ENCODE measurements at places on chromosomes 1 and 21.

GRCh38 chr1:203149188-203149840 lies 21.8 kb downstream of the ADORA1 start:
- DNase-seq: no peak

GRCh38 chr1:231252336-231252735 lies 11.3 kb downstream of the GNPAT start:
- no peak for DNase-seq

DNA sequence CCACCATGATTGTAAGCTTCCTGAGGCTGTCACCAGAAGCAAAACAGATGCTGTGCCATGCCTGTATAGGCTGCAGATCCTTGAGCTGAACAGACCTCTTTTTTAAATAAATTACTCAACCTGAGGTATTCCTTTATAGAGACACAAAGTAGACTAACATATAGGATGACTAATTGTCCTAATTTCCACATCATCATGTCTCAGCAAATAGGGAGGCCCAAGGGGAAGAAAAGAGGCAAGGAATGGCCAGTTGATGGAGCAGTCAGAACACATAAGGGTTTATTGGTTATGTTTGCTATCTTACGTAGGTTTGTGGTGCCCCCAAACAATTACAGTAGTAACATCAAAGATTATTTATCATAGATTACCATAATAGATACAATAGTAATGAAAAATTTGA lies 126.2 kb downstream of the RASAL2 start:
- no peak for DNase-seq

- no peak for DNase-seq
These were observed 25.6 kb downstream of the CCDC190 start for GRCh38 chr1:162835157-162835899.

DNA sequence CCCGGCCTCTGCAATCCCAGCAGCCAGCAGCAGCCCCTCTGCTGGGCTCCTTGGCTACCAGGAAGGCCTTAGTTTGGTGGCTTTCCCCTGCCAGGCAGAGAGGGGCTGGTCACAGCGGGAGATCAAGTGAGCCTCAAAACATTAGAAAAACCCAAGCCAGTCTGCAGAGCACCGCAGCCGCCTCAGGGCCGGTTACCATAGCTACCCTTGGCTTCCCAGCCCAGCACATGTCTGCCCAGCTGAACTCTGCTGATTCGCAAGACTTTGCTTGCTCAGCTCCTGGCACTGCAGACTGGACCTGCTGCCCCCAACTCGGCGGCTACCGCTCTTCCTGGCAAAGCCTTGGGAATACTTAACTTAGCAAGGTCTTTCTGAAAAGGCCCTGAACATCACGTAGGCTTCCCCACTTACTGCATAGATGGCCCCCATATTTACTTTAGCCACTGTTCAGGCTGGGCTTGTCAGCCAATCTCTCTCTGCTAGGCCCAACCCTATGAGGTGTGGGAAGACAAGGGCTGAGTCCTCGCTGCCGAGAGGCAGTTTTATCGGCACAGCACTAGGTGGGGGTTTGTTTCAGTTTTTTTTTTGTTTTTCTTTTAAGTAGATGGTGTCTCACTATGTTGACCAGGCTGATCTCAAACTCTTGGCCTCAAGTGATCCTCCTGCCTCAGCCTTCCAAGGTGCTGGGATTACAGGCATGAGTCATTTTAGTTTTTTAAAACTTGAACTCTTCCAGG lies 28.6 kb upstream of the PLEKHG5 start:
- no peak for DNase-seq

GRCh38 chr1:50427086-50427817 lies 4.0 kb upstream of the DMRTA2 start:
- DNase-seq: peak; percentile 6

DNA sequence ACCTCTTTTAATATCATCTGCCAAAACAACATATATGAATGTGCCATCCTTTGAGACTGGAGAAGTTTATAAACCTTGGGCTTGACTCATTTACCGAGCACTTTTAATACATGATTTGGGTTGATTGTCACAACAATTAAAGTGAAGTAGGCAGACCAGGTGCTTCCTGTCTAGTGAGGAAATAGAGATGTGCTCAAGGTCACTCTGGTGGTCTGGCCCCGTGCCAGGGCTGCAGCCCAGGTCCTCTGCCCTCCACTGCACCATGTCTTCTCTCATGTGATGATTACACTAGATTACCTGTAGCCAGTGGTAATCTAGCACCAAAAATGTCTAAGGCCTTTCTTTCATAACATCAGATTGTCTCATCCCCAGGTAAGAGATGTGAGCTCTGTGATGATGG lies 61.8 kb upstream of the LAMC2 start:
- DNase-seq: no peak

DNA sequence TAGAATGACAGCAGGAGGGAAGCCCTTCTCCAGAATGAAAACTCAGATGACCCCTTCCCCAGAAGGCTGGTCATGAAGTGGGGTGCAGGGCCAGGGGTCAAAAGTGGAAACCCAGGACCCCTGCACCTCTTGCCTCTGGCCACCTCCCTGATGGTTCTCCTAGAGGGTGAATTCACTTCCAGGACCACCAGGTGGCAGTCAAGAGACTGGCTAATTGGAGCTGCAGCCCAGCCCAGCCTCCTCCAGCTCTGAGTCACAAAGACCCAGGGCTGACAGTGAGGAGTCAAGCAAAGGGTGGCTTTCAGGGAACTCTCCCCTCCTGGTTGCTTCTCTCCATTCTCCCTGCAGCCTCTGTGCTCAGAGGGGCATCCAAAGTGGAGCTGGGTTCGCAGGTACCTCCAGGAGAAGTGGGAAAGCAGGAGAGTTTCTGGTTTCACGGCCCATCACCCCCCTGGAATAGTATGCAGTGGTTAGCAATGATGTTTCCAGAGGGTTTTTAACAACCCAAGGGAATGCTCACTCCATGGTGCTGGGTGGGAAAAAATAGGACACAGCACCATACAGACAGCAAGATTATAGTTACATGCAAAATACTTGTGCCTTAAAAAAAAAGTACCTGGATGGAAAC lies 6.1 kb upstream of the EPHB2 start:
- DNase-seq: peak; percentile 86

DNA sequence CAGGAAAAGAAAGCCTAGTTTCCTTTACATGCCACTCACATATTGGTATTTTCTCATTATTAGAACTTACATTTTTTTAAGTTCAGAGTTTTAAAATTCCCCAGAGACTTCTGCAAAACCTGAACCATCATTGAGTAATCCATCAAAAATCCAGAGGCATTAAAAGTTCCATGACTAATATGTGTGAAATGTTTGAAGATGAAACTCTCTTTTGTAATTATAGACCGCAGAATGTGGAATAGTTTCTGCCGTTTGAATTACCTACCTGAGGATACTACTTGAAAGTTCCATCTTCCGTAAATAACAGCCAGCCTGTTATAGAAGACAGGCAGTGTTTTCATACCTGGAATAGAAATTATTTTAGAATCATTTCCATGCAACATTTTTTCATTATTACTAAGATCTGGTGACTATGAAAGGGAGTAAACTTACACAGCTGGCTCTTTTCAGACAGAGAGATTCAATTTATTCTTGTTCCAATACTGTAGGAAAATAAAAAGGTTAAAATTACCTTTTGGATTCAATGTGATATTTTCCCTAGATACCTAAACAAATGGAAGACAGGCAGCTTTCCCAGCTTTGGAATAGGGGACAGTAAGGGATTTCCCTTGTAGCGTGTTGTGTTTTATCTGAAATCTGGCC lies 131.4 kb downstream of the ST6GALNAC5 start:
- no peak for DNase-seq

GRCh38 chr1:245859493-245860114 lies 647.5 kb downstream of the SMYD3 start:
- no peak for DNase-seq

- DNase-seq: no peak
These were observed 14.1 kb downstream of the DPYD start for GRCh38 chr1:97906567-97907241.

DNA sequence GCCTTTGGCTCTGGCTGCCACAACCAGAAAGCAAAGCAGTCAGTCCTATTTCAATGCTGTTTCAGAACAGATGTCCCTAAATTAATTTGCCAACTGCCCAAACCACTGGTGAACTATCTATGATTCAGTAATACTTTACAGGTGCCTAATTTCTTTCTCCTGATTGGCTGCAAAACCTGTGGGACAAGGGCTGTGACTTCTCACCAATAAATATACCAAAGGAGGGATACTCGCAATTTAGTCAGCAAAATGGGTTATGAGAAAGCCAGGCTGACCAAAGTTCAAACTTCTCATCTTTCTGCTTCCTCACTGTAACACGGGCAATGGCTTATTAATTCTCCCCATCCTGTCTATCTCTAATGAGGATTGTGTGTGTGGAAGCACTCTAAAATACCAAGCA lies 12.8 kb downstream of the GPN2 start:
- no peak for DNase-seq

DNA sequence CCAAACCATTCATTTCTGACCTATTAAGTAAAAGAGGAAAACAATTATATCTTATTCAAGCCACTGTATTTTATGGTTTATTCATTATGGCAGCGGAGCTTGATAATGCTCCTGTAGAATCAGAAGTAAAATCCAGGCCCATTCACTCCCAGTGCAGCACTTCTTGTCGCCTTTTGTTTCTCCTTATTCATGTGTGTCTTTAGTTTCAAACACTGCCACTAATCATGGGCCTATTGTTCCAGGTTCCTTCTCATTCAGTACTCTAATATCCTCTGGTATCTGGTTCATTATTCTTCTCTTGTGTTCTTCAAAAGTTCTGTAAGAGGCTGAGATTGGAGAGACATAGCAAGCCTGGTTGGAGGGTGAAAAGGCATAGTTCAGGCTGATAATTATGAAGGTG lies 218.3 kb downstream of the LRRIQ3 start:
- no peak for DNase-seq
